ENCODE measurements at places on chromosomes 11 and 22.

- DNase-seq = no peak
These were observed 415.9 kb upstream of the CADM1 start for GRCh38 chr11:115920092-115920461.

DNA sequence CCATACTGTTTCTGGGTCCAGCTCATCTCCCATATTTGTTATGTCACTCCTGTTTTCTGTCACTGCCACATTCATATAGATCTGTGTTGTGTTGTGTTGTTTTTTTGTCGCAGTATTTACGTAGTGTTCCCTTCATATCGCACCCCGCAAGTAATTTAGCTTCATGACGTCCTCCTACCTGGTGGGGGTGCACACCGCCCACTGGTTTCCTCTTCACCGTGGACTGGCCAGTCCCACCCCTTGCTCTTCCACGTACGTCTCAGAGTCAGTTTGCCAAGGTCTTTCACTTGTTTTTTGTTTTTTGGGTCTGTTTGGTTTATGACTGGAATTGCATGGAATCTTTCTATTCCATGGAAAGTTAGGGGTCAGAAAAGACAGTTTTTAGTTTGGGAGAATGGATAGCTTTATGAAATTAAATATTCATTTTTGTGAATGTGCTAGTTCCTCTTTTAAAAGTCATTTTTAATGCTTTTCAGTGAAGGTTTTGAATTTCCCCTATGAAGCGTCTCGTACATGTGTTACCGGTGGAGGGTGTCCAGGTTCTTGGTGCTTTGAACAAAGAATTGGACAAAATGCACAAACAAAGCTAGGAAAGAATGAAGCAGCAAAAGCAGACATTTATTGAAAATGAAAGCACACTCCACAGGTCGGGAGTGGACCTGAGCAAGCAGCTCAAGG lies 134.3 kb downstream of the TBC1D22A start:
- no peak for DNase-seq

DNA sequence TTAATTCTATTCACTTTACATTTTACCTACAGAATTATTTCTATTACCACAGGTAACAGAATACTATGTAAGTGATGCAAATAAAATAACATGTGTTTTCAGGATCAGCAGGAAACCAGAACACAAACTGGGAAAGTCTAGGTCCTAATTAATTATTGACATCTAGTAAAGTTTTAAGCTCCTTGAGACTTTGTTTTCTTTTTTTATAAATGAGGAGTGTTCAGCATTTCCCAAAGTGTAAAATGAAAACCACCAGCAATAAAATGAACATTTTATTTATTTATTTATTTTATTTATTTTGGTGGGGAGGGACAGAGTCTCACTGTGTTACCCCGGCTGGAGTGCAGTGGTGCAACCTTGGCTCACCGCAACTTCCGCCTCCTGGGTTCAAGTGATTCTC lies 123.6 kb downstream of the ARHGAP42 start:
- DNase-seq = no peak

DNA sequence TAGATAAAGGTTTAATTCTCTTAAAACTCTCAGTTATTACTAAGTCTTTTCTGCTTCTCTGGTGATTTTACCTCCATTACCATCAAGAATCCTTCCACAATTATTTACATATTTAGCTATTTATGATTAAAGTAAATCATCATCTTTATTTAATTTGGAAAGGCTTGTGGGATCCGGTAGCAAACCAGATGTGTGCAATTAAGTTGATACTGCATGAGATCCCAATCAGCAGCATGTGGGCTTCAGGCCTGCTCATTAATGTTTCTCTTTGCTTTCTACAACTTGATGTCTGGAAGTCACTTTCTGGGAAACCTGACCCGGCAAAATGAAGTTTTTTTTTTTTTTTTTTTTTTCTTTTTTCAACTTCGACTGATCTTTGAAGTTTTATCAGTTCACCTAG lies 558.4 kb upstream of the ANO5 start:
- no peak for DNase-seq

DNA sequence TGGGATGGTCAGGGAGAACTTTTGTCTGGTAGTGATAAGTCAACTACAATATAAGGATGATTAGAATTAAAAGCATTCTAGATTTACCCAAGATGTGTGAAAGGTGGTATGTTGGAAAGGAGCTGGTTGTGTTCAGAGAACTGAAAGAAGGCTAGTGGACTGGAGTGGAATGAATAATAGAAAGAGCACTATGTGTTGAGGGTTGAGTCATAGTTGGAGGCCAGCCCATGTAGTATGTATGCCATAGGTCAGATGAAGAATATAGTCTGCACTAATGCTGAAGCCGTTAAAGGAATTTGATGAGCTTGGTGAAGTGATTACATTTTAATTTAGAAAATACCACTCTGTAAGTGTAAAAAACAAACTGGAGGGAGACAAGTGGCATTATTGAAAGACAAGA lies 514.1 kb downstream of the CNTN5 start:
- no peak for DNase-seq

All from spleen (tissue), 13 donors.